HT1080 (cell line): ENCODE measurements at places on chromosomes 3 and 15.

GRCh38 chr15:57540736-57541135, 51.0 kb upstream of the MYZAP start:
- DNase-seq = no peak

DNA sequence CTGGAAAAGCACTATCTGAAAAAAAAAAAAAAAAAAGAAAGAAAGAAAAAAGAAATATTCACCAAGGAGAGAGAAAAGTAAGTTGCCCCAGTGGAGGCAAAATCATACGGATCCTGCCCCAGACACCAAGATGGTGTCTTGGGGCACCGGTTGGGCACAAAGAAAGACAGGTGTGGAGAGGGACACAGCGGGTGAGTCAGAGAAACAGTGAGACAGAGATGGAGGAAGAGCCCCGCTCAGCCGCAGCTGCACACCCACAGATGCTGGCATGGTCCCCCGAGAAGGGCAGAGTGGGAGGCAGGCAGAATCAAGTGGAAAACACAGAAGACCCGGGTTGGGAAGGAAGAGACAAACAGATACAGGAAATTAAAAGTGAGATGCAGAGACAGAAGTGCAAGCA, 129.7 kb upstream of the SMAD3 start:
- no peak for DNase-seq

GRCh38 chr3:58013973-58014649, 5.9 kb downstream of the FLNB start:
- no peak for DNase-seq

DNA sequence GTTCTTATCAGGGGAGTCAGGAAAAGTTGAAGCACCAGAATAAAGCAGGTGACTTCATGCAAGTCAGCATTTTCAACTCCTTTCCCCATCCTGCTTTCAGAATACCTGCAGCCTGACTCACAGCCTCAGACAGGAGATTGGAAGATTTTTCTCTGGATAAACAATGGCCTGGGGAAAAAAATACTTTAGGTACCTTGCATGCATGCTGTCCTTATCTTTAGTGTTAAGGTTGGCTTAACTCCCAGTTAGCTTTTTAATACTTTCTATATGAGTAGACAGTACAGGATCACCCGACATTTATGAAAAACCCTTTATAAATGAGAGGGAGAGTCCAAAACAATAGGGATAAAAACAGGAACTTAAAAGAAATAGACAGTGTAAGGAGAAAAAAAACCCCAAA, 53.6 kb downstream of the PAK2 start:
- DNase-seq = peak; percentile 97

- DNase-seq = no peak
These were observed 128.2 kb downstream of the ADAMTS9 start for GRCh38 chr3:64559588-64559987.
